ENCODE measurements at places on chromosomes 7 and 10.

- H3K27ac ChIP-seq = no peak overlapping the region
- no peaks in the 10 kb centered on the region for H3K36me3 ChIP-seq
- H3K4me3 ChIP-seq = no peak overlapping the region
- H3K4me1 ChIP-seq = no peaks in the 10 kb centered on the region
- peaks cover 35% of the 10 kb centered on the region for H3K27me3 ChIP-seq
- no peak for DNase-seq
These were observed 162.6 kb upstream of the AKR1E2 start for GRCh38 chr10:4663162-4663992.

DNA sequence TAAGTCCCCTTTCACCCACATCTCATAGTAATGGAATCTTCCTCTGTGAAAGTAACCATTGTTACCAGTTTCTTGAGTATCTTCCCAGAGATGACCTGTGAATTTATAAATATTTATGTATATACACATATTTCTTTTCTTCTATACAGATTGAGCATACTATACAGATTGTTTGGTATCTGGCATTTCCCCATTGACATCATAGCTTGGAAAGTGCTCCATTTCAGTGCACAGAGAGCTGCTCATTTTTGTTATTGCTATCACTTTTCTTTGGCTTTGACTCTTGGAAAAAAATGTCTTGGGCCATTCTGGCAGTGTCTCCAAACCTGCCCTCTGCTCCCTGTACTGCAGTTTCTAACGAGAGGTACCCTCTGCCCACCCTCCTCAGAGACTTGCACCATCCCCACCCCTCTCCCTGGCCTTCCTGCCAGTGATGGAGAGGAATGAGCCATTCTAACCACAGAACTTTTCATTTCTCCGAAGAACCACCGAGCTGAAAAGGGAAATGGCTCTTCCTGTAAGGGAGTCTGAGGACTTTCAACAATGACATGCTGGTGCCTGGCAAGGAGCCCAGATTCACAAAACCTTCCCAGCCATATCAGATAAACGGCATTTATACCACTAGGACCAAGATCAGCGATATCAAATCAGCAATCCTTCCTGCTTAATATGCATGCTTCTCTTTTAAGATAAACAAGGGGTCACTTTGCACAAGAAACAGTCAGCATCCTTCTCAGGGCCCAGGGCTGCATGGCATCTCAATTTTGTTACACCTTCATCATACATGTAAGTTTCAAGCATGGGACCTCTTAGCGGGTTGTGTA is 19.7 kb upstream of the CCSER2 start:
- peak overlapping the region; percentile 78 for H3K27ac ChIP-seq
- peak; percentile 64 for DNase-seq
- H3K36me3 ChIP-seq = peaks cover 10% of the 10 kb centered on the region
- peaks cover 40% of the 10 kb centered on the region for H3K4me1 ChIP-seq
- H3K27me3 ChIP-seq = peaks cover 26% of the 10 kb centered on the region

GRCh38 chr10:71538608-71539260 is 142.0 kb downstream of the CDH23 start:
- H3K36me3 ChIP-seq = no peaks in the 10 kb centered on the region
- H3K27ac ChIP-seq = no peak overlapping the region
- peaks cover 5% of the 10 kb centered on the region for H3K27me3 ChIP-seq
- no peak overlapping the region for H3K4me3 ChIP-seq

GRCh38 chr7:14047709-14048399 is 58.4 kb upstream of the ETV1 start:
- H3K27ac ChIP-seq = no peak overlapping the region
- no peaks in the 10 kb centered on the region for H3K27me3 ChIP-seq
- H3K4me1 ChIP-seq = no peaks in the 10 kb centered on the region
- H3K36me3 ChIP-seq = no peaks in the 10 kb centered on the region
- H3K4me3 ChIP-seq = no peak overlapping the region

GRCh38 chr10:132545659-132546367 is 8.2 kb downstream of the INPP5A start:
- H3K27me3 ChIP-seq = no peaks in the 10 kb centered on the region
- no peak overlapping the region for H3K4me3 ChIP-seq
- H3K36me3 ChIP-seq = no peaks in the 10 kb centered on the region
- H3K4me1 ChIP-seq = peaks cover 29% of the 10 kb centered on the region
- DNase-seq = no peak
- H3K27ac ChIP-seq = no peak overlapping the region

Data from activated CD8-positive, alpha-beta memory T cell treated with anti-CD3 and anti-CD28 coated beads, Interleukin-2, amount 10 ng/mL, durations not matched to agents 7 days and 5 days (primary cell).